Body of pancreas (tissue), 4 donors: ENCODE measurements at places on chromosomes 1 and 21.

GRCh38 chr21:41367945-41368734, 6.3 kb downstream of the MX2 start:
- DNase-seq, result no peak

DNA sequence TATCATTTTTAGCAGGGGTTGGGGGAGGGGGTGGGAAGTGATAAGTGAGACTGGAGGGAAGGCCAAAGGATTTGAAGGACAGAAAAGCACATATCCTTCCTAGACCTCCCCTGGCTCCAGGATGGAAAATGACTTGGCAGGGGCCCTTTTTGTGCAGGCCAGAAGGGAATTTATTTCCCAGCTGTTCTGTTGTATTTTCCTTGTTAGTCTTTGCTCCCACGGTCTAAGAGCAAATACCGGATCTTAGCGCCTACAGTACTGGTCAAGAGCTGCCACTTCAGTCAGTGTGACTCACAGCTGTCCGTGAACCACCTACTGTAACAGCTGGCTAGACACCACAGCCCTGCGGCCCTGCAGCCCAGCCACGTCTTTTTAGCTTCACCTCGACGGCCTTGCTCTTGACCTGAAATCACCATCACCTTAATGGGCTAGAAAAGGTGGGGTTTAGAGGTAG, 51.0 kb upstream of the ERRFI1 start:
- peak; percentile 66 for DNase-seq

GRCh38 chr1:27031235-27032118, 18.8 kb upstream of the TENT5B start:
- peak; percentile 91 for DNase-seq

GRCh38 chr1:181676269-181676668, 193.0 kb downstream of the CACNA1E start:
- DNase-seq, result no peak

DNA sequence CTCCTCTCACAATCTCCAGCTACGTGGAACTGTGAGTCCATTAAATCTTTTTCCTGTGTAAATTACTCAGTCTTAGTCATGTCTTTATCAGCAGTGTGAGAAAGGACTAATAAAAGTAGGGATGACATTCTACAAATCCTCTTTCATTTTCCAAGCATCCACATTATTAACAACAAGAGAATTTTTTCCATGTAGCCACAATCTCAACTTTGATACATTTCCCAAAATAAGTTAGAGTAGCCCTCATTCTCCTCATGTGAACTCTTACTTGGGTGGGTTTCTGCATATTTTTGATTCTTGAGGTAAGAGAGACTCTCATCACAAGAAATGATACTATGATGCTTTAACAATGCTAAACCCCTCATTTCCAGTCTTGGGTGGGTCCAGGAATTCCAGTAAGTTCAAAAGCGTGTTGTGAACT, 52.8 kb downstream of the TNFSF18 start:
- DNase-seq, result no peak

GRCh38 chr1:11571906-11572616, 82.2 kb downstream of the FBXO2 start:
- DNase-seq, result no peak

DNA sequence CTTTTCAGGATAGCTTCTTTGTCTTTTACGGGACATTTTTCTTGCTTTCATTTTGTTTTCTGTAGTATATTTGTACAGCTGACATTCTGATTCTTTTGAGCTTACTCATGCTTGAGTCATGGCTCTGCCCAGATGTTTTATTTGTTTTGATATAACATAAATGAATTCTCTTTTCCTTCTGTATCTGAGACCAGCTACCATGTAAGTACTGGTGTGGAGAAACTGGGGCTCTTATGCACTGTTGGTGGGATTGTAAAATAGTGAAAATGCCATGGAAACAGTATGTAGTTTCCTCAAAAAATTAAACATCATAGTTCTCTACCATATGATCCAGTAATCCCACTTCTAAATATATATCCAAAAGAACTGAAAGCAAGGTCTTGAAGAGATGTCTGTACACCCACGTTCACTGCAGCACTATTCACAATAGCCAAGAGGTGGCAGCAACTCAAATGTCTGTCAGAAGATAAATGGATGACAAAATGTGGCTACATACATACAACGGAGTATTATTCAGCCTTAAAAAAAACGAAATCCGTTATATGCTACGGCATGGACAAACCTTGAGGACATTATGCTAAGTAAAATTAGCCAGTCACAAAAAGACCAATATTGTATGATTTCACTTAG, 61.4 kb downstream of the EIF2B3 start:
- DNase-seq, result no peak

GRCh38 chr1:116164604-116165368, 53.6 kb downstream of the MAB21L3 start:
- DNase-seq, result no peak

DNA sequence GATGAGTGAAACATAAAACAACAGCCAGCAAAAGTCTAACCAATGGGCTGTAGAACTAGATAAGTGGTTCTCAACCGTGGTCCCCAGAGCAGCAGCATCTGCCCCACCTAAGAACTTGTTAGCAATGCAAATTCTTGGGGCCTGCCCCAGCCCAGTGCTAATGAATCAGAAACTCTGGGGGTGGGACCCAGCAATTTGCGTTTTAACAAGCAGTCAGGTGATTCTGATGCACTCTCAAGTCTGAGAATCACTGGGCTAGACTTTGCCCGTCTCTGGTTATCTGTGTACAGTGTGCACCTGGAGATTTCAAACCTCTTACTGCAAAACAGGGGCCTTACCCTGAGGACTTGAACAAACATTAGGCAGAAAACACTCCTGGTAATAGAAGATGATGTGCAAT, 66.5 kb downstream of the PLXNA2 start:
- DNase-seq, result no peak

DNA sequence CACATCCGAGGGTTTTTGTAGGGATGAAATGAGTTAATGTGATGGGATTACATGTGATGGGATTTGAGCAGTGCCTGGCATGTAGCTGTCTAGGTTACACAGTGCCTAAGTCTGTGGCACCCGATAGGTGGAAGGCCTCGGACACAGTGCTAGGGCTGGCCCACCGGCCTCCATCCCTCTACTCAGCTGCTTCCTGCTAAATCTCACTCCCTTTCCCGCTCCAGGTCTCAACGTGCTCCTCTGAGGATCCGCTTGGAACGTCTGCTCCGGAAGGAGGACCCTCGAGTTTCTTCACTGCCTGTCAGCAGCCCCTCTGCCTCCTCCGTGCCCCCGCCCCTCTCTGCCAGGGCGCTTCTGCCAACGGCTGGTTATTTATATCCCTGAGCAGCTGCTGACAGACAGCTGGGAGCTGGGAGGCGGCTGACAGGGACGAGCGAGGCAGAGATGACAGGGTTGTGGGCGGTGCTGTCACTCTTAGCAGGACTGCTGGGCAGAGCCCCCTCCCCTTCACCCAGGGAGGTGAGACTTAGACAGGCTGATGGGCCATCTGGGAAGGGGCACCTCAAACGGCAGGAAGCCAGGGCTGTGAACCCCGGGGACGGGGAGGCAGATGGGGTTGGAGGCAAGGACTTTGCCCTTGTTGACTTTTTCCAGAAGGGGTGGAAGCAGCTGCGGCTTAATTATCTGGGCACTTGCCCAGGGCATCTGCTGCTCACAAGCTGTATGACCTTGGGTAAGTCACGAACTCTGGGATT, 26.6 kb upstream of the LRRN2 start:
- DNase-seq, result no peak

GRCh38 chr1:151007853-151008243, 401 bp upstream of the PRUNE1 start:
- no peak for DNase-seq

DNA sequence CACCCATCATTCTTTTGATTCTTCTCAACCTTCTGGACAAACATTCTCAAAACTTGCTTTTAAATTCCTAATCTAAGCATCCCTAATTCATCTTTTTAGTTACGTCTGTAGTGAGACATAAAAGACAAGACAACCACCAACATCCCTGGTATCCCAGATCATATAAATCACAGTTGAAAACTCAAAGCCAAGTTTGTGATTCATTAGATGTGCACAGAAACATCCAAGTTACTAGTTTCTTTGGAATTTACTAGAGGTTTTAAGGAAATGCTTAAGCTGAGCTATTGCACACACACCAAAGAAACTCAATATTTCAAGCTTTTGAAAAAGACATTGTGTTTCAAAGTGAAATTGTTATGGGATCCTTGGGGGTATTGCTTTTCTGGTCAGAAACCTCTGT, 47.6 kb downstream of the ATP6V1G3 start:
- no peak for DNase-seq

- DNase-seq, result no peak
Measured at GRCh38 chr1:57483954-57484353, 60.1 kb upstream of the DAB1 start.

DNA sequence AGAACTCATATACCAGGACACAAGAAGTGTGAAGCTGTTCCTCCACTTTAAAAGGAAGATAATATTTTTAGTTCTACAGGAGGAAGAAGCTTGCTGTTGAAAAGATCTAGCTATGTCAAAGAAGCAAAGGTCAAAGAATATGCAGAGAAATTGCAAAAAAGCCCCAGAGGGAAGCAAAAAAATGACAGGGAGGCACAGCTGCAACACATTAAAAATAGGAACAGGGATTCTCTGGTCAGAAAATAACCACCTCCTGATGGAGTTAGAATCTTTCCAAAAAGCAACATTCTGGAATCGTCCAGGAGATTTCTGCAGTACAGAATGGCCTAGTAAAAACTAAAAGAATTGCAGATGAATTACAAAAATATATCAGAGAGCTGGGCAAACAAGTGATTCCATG, 238.9 kb upstream of the PRMT6 start:
- no peak for DNase-seq

DNA sequence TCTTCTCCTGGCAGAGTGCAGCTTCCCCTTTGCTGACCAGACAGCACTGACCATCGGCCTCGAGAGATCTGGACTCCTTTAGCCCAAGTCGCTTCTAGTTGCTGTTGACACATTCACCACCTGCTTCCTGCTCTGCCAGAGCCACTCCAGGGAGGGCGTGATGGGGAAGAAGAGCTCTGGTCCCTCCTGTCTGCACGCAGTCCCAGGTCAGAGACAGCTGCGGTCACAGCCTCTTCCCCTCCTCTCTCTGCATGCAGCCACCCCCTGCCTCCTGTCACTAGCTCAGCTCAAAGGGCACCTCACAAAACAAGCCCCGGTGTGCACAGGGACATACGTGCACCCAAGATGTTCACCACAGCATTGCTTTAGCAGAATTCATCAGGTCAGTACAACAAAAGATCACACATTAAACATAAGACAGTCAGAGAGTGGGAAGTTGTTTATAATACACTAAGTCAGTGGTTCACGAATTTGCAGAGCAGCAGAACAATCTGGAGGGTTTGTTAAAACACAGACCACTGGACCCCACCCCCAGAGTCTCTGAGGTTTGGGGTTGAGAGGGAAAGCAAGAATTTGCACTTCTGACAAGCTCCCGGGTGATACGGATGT, 132.9 kb downstream of the SYF2 start:
- DNase-seq, result no peak

- DNase-seq, result no peak
Measured at GRCh38 chr1:33186936-33187335, 5.1 kb upstream of the TRIM62 start.

GRCh38 chr1:219476116-219476515, 136.8 kb downstream of the ZC3H11B start:
- no peak for DNase-seq

- no peak for DNase-seq
Measured at GRCh38 chr21:33261635-33262034, 4.5 kb upstream of the IL10RB start.
